Nephron progenitor cell (in vitro differentiated cells): ENCODE measurements at places on chromosomes 11 and 22.

DNA sequence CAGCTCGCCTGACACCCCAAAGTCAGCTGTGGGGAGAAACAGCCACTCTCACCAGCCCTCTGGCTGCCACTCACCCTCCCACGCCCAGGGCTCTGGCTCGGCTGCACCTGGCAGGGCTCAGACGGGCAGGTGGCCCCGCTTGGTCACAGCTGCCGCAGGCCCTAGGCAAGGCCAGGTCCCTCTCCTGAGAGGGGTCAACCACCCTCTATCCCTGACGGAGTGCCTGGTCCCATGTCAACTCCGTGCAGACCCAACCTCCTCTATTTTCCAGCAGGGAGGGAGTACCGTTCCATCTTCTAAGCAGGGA lies 1.9 kb downstream of the MAP4K2 start:
- no peak overlapping the region for H3K4me3 ChIP-seq
- peaks cover 16% of the 10 kb centered on the region for H3K36me3 ChIP-seq
- DNase-seq, result no peak
- no peak overlapping the region for H3K27ac ChIP-seq
- H3K27me3 ChIP-seq, result no peaks in the 10 kb centered on the region
- peaks cover 28% of the 10 kb centered on the region for H3K4me1 ChIP-seq

GRCh38 chr22:25281675-25282345 lies 62.4 kb downstream of the CRYBB2 start:
- DNase-seq, result peak; percentile 8
- no peak overlapping the region for H3K27ac ChIP-seq
- H3K36me3 ChIP-seq, result no peaks in the 10 kb centered on the region
- peak overlapping the region; percentile 83 for H3K4me3 ChIP-seq

- peaks cover 2% of the 10 kb centered on the region for H3K4me1 ChIP-seq
- peaks cover 17% of the 10 kb centered on the region for H3K27me3 ChIP-seq
- no peak for DNase-seq
- H3K27ac ChIP-seq, result no peak overlapping the region
- H3K36me3 ChIP-seq, result no peaks in the 10 kb centered on the region
Observed at GRCh38 chr11:126720539-126721235, 279.9 kb downstream of the KIRREL3 start.

DNA sequence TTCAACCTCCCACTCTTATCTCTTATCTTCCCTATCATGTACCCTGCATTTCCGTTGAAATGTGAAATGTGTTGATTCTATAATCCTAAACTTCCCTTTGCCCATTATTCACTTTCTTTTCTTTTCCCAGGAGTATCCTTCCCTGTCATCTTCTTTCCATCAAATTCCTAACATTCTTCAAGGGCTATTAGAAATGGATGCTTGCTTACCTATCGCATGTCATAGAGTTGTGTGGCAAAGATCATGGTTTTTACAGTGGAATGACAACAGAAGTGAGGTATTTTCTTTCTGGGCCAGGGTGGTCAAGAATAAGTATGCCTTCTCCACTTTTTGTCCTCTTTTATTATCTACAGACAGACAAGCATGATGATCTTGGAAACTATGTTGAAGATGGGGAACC lies 124.4 kb upstream of the SLC5A12 start:
- H3K36me3 ChIP-seq, result no peaks in the 10 kb centered on the region
- H3K27me3 ChIP-seq, result no peaks in the 10 kb centered on the region
- no peak overlapping the region for H3K27ac ChIP-seq
- H3K4me1 ChIP-seq, result peaks cover 9% of the 10 kb centered on the region
- H3K4me3 ChIP-seq, result no peak overlapping the region

GRCh38 chr22:25741692-25742626 lies at the start of gene MYO18B:
Gene MYO18B, plus strand, starts transcription at chr22:25742188. Its CDS starts 18,905 bp downstream, at chr22:25761093.
- peaks cover 16% of the 10 kb centered on the region for H3K27me3 ChIP-seq
- no peak for DNase-seq

GRCh38 chr11:112129656-112130055 lies 34.2 kb downstream of the IL18 start:
- H3K36me3 ChIP-seq, result peaks cover 6% of the 10 kb centered on the region
- peaks cover 25% of the 10 kb centered on the region for H3K4me1 ChIP-seq
- no peak for DNase-seq
- no peaks in the 10 kb centered on the region for H3K27me3 ChIP-seq
- H3K4me3 ChIP-seq, result no peak overlapping the region
